ENCODE measurements at places on chromosomes 3 and 15.

- DNase-seq, result no peak
Observed at GRCh38 chr3:87069971-87070370, 79.0 kb upstream of the VGLL3 start.

DNA sequence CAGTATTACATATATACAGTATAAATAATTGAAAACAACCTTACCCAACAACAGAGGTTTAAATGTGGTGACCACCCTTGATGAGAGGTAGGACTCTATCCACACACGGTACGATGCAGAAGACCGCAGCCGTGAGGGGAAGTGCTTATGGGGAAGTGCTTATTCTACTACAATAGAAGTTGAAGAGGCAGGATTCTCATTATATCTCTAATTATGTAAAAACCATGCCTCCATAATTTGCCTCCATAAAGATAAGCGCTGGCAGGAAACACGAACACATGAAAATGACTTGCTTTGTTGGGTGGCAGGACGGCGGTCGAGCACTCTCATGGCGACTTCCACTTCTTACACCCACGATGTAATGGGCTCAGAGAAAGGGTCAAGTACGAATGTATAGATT is 7.2 kb upstream of the MUC13 start:
- no peak for DNase-seq

GRCh38 chr3:128383316-128384235 is 83.1 kb downstream of the DNAJB8 start:
- DNase-seq, result peak; percentile 13

DNA sequence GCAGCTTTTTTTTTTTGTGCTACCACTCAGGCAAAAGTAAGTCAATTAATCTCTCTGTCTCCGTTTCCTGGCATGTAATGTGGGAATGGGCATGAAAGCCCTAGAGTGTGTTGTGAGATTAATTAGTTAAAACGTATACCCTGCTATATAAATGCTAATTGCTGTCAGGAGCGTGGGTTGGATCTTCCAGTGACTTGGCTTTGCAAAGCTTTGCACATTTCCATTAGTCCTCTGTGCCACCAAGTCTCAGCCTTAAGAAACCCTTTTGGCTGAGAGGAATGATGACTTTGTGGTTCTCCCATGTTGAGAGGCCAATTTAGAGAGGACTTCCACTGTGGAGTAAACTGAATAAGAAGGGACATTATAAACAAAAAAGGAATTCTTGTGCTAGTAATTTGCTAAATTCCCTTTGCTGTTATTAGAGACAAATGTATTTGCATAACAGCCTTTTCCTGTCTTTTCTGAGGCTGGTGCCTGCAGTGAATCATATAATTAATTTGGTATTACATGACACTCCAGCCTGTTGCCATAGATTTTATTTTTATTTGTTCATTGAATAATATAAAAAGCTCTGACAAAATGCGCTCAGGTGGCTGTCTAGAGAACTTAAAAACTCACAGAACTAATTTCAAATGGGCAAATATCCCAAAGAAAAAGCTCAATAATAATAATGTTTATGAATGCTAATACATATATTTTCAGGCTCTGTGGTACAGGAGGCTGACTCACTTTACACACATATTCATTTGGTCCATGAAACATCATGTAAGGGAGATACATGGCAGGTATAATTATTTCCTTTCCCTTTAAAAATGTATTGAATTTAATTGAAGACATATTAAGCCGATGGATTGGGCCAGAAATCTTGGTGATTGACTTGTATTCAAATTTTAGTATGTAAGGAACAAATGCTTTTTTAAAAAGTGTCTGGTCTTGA is 82.7 kb downstream of the IL1RAP start:
- no peak for DNase-seq

- DNase-seq, result no peak
Observed at GRCh38 chr3:53593611-53594010, 99.2 kb downstream of the CACNA1D start.

DNA sequence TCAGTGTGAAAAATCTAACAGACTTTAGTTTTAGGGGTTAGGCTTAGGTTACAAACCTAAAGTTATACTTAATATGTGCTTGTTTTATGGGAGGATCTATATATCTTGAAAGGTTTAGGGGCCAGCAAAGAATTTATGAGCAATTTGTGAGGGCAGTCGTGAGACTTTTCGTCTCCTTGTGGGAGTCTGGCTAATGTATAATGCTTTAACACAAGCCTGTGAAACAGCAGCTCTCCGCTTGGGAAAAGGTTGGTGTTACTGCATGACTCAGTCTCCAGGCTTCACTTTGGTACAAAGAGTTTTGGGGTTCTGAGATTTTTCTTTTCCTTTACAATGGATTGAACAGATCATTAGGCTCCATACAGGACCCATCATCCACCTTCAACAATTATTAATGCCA is 79.0 kb upstream of the MFGE8 start:
- no peak for DNase-seq

- DNase-seq, result no peak
Observed at GRCh38 chr3:15892311-15893227, 94.8 kb upstream of the ANKRD28 start.

GRCh38 chr3:178054471-178054870 is 481.8 kb upstream of the KCNMB2 start:
- DNase-seq, result no peak

GRCh38 chr15:80026754-80027153 is 32.7 kb upstream of the ZFAND6 start:
- no peak for DNase-seq

DNA sequence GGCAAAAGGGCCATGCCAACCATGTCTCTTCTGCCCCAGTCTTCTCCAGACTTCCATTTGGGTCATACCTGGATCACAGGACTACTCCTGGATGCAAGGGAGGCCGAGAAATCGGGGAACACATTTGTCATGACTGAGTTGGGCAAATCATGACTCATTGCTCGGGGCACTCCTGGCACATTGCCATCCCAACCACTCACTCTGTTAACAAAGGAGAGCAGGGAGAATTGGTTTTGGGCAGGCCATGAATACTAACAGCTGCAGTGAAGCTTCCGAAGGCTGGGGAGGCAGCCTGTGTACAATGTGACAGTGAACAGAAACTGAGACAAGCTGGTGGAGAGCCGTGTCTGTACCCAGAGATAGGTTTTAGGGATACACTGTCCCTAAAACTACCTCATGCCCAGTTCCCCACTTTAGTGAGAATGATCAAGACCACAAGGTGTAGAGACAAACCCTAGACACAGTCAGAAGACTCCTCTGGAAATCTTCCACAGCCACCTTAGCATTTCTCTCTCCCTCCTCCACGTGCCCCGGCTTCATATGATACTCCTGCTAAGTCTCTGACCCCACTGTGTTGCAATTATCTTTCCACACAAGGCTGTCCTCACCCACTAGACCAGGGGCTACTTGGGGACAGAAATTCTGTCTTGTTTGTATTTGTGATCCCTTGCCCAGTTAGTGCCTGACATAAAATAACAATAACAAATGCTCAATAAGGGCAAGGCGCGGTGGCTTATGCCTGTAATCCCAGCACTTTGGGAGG is 10.5 kb upstream of the BUB1B start:
- no peak for DNase-seq

GRCh38 chr15:36080759-36081158 is 498.7 kb upstream of the CDIN1 start:
- no peak for DNase-seq

DNA sequence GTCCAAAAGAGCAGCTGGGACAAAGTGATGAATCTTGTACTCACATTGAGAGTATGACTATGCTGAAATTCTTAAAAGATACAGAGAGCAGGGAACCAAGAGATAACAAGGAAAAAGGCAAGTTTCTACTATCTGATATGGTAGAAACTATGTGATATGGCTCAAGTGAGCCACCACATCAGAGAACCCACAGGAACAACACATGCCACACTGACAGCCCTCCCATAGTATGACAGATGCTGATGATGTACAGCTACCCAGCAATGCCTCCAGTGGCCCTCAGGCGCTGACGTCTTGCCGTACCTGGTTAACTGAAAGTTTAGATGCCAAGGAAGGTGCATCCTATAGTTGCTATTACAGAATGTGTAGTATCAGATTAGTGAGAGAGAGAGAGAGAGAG is 42.4 kb downstream of the CHAC1 start:
- no peak for DNase-seq

GRCh38 chr3:105222568-105223093 is 144.1 kb upstream of the ALCAM start:
- no peak for DNase-seq

- DNase-seq, result peak; percentile 84
Observed at GRCh38 chr3:122514123-122515019, at the start of gene KPNA1. Gene KPNA1 (minus strand): TSS chr3:122514939. CDS start chr3:122496565, 18,374 bp downstream.

DNA sequence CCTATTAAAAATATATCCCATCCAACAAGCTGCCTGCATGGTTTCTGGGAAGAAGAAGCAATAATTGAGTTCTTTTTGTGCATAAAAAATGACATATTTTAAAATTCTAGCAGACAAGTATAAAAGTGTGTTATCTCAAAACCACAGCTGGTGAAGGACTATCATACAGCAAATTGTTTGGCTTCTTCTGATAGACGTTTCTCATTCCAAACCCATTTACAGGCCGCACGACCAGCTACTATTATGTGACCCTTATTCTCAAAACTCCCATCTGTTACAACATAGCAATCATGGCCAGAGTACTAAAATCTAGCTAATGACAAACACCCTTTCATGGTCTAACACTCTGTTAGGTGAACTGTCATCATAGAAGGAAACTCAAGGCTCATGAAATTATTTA is 21.7 kb downstream of the ETFA start:
- no peak for DNase-seq

GRCh38 chr15:35886765-35887164 is 340.8 kb upstream of the DPH6 start:
- DNase-seq, result no peak

DNA sequence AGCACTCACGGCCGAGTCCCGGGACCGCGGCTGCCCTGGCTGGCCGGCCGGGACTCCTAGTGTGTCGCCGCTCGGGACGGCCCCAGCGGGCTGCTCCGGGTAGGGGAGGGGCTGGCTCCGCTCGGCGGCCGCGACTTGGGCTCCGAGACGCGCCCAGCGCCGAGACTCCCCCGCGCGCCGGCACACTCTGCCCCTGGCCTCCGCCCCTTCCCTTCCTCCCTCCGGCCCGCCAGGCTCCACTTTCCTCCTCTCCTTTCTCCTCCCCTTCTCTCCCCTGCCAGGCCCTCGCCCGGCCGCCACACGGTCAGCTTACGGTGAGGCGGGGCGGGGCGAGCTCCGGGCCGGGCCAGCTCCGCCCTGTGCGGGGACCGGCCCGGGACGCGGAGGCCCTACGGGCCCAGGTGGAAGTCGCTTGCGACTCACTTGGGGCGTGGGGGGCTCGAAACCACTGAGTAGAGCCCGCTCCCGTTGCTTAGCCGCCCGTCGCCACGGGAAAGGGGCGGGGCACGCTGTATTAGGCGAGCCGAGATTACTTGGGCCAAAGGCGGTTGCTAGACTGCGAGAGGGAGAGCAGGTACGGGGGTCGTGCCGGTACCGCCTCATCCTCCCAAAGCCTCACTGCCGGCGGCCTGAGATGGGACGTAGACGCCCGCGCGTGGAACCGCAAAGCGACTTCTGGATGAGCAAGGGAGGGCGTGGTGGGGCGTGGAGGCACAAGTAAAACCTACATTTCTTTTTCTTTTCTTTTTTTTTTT is at the start of gene ITGB5:
Gene ITGB5 (minus strand): TSS at position 189 of the 755 bp plus-strand sequence. CDS start 365 bp downstream, outside the sequence.
- DNase-seq, result peak; percentile 1

GRCh38 chr15:80031841-80032240 is 27.6 kb upstream of the ZFAND6 start:
- DNase-seq, result no peak

DNA sequence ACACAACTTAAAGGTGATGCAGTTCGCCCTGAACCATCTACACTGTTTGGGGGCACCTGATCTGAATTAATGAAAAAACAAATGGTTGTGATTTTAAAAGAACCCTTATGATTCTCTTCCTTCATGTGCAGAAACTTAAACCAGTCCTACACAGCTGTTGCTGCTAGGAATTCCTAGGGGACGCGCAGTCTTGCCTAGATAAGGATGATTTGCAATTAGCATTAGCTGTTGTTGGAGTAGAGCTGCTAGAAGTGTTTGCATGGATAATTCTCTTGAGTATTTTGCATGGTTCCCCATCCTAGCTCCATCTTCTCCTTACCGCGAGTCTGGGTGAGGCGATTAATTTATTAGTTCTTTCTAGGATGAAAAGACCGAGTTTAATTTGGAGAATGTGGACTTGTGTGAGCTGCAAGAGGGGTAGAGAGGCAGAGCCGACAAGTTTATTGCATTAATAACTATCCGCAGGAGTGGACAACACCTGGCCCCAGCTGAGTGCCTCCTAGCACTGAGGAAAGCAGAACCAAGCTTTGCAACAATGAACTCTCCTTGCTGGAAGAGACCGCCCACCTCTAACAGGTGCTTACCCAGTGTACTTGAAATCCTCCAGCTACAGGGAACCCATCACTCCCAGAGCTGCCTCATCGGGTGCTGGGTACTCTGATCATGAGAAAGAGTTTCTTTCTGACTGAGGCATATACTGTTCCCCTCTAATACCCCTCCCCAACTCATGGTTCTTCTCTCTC is 75.0 kb upstream of the WNT7A start:
- DNase-seq, result no peak

- no peak for DNase-seq
Observed at GRCh38 chr3:95438274-95438673, 1375.4 kb downstream of the NSUN3 start.

- no peak for DNase-seq
Observed at GRCh38 chr3:13201851-13202250, 128.6 kb upstream of the IQSEC1 start.

GRCh38 chr3:39106281-39106811 is 1.1 kb downstream of the GORASP1 start:
- no peak for DNase-seq

- no peak for DNase-seq
Observed at GRCh38 chr3:133899311-133899710, 3.6 kb upstream of the RAB6B start.

- no peak for DNase-seq
Observed at GRCh38 chr3:170867143-170867937, 2.7 kb downstream of the RPL22L1 start.

GRCh38 chr3:42067326-42067725 is 23.8 kb upstream of the TRAK1 start:
- no peak for DNase-seq

- DNase-seq, result no peak
Observed at GRCh38 chr15:59678620-59679019, 10.5 kb downstream of the BNIP2 start.

DNA sequence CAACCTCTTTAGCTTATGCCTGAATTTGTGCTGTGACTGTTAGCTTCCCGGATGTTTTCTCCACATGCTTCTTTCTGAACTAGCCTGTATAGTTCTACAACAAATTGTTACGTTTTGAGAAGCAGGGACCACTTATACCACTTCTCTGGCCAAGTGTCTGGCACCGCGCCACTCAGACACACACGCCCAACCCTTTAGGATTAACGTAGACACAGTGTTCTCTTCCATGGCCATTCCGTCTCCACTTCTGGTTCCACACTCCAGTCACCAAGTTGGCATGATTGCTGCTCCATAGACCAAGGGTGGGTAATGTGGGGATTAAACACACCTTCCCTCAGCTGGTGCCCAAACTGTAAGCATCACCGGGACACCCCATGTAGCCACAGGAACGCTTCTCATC is 755 bp upstream of the TMEM108 start:
- no peak for DNase-seq

- DNase-seq, result no peak
Observed at GRCh38 chr15:59158701-59159034, 48.0 kb upstream of the LDHAL6B start.

GRCh38 chr3:39577541-39577940 is 110.1 kb downstream of the MOBP start:
- no peak for DNase-seq

GRCh38 chr3:8931342-8931741 is 31.9 kb downstream of the RAD18 start:
- no peak for DNase-seq

GRCh38 chr15:82558502-82558901 is 18.2 kb upstream of the RPS17 start:
- DNase-seq, result no peak
